NCI-H748 treated with DMSO at 0.1 percent for 48 hours (cell line): ENCODE measurements at places on chromosomes 3 and 15.

- DNase-seq: no peak
Measured at GRCh38 chr3:136840252-136840651, 21.3 kb downstream of the SLC35G2 start.

DNA sequence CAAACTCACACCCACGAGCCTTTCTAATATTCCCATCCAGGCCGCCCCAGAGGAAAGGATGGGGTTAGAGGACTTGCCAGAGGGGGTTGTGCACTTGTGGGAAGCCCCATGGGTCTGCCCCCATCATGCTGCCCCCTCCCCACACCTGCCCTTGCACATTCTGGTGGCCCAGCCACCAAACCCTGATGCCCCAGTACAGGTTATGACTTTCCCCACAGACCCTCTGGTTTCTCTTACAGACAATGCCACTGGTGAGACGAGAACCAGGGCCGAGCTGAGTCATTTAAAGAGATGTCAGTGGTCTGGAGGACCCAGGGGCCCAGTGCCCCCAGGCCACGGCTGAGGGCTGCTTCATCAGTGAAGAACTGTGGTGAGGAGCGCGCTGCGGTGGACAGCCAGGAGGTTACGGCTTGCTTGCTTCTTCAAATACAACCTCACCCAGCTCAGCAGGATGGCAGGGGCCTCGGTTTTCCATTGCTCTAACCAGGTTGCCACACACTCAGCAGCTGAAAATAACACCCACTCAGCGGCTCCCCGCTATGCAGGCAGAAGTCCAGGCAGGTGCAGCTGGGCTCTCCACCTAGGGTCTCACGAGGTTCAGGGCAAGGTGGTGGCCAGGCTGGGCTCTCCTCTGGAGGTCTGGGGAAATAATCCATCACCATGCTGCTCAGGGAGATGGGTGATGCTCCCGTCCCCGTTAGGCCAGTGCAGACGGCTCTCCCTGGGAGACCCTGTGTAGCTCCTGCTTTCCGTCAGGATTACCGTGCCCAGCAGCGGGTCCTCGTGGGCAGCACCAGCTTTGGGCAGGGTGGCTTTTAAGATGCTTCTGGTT, 13.8 kb upstream of the SNRPA1 start:
- no peak for DNase-seq

GRCh38 chr15:31402003-31402402, 75.4 kb downstream of the KLF13 start:
- DNase-seq: no peak

DNA sequence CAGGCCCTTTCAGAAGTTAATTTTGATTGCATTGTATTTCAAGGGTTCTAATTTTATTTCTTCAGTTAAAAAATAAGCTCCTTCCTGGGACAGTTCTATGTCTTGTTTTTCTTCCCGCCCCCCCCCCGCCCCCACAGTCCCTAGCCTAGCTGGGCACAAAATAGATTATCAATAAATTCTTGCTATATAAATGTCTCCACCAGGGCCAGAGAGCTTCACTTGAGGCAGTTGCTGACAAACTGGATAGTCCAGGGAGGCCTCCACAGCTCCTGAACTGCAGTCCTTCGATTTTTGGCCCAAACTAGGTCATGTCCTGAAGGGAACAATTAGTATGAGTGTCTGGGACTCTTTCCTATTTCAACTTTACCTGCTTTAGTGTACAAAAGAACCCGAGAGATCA, 9.9 kb upstream of the CSPG5 start:
- DNase-seq: no peak

DNA sequence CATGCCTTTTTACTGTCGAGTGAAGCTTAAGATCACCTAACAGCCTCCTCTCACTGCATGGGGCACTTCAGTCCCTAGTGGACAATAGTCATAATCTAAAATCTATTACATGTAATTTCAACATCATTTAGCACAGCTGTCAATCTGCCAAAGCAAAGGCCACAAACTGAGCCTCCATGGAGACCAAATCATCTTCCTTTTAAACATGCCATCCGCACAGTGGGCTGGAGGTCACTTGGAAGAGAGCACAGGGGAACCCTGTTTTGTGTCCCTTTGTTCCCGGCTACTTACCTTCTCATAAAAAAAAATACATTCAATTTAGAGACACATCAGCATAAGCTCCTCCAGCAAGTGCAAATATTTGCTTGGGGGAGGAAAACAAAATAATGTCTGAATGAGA, 167.3 kb downstream of the SQOR start:
- peak; percentile 95 for DNase-seq
